ENCODE measurements at places on chromosomes 1 and 21.

- DNase-seq, result peak; percentile 51
These were observed 628.4 kb upstream of the TMPRSS15 start for GRCh38 chr21:19031953-19032352.

- DNase-seq, result no peak
These were observed 51.4 kb downstream of the RHBG start for GRCh38 chr1:156420205-156421061.

- no peak for DNase-seq
These were observed 1.1 kb upstream of the MTMR11 start for GRCh38 chr1:149937759-149938158.

GRCh38 chr21:45436351-45437065, 31.5 kb downstream of the COL18A1 start:
- no peak for DNase-seq

GRCh38 chr1:59027177-59027576, 243.3 kb upstream of the JUN start:
- no peak for DNase-seq

- DNase-seq, result no peak
These were observed 82.5 kb downstream of the TNNI3K start for GRCh38 chr1:74317663-74318062.

GRCh38 chr1:65266476-65266875, 42.9 kb upstream of the DNAJC6 start:
- DNase-seq, result no peak

- peak; percentile 72 for DNase-seq
These were observed 225.7 kb downstream of the KCNH1 start for GRCh38 chr1:210908257-210908656.

- no peak for DNase-seq
These were observed 316.9 kb downstream of the VAV3 start for GRCh38 chr1:107648071-107648470.

GRCh38 chr1:150536836-150537731, 12.1 kb upstream of the ADAMTSL4 start:
- no peak for DNase-seq

DNA sequence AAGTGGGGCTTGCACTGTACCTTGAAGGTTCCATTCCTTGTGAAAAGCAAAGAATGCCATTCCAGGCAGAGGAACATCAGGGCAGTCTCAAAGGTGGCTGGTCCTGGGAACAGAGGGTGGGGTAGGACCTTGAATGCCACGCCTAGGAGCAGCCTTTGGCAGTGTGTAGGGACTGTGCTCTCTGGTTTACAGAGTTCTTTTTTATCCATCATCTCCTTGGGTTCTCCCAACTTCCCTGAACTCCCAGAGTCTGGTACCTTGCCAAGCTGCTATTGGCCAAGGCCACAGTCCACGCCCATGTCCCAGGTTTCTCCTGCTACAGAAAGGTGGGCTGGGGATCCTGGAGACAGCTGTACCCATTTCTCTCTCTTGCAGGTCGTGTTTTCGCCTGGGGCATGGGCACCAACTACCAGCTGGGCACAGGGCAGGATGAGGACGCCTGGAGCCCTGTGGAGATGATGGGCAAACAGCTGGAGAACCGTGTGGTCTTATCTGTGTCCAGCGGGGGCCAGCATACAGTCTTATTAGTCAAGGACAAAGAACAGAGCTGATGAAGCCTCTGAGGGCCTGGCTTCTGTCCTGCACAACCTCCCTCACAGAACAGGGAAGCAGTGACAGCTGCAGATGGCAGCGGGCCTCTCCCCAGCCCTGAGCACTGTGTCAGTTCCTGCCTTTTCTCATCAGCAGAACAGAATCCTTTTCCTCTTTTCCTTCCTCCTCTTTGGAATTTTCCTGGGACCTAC, 15.3 kb upstream of the TRNAU1AP start:
- no peak for DNase-seq

- peak; percentile 82 for DNase-seq
These were observed 41.7 kb upstream of the GPR153 start for GRCh38 chr1:6302568-6302967.

DNA sequence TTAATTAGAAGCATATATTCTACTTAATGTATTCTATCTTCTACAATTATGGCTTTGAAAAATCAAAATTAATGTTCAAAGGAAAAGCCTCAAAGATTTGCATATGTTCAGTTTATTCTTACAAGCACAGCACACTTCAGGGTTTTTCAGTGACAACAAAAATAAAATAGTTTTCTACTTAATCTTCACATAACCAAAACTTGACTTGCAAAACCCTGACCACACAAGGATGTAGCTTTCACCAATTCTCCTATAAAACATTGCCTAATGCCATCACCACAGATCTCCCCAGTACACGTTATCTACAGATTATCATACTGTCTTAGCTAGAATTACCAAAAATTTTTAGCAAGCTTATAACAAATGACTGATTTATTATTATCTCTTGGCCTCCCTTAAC, 23.3 kb downstream of the LPAR3 start:
- DNase-seq, result no peak

DNA sequence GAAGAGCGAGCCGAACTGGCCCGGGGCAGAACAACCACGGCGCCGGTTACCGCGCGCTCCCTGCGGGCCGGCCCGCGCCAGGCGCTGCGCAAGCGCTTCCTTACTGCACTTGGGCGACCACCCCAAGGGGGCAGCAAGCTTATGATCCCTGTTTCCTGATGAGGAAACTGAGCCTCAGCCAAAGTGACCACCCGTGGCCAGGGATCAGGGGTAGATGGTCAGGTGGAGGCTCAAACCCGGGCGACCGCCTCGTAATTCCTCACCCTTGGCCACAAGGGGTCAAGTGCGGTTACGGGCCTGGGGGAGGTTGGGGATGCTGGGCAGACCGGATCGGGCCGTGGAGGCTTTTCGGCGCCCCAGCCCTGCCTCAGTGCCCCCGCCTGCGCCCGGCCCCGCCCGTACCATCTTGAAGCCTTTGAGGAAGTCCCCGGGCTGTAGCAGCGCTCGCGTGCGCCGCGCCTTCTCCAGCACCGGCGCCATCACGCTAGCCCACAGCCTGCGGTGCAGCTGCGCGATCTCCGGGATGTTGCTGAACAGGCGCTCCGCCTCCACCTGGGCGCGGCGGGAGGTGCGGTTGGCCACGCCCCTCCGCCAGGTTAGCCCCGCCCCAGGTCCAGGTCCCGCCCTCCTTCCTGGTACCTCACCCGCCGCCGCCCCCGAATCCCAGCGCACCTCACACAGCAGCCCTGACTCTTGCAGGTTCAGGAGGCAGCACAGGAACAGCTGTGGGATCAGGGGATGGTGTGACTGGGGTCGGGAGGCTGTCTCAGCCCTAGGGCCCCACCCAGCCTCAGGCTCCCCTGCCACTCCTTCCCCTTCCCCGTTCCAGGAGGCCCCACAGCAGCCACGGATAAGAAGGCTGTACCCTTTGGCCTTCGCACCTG, 5.4 kb upstream of the TNFRSF25 start:
- DNase-seq, result no peak

DNA sequence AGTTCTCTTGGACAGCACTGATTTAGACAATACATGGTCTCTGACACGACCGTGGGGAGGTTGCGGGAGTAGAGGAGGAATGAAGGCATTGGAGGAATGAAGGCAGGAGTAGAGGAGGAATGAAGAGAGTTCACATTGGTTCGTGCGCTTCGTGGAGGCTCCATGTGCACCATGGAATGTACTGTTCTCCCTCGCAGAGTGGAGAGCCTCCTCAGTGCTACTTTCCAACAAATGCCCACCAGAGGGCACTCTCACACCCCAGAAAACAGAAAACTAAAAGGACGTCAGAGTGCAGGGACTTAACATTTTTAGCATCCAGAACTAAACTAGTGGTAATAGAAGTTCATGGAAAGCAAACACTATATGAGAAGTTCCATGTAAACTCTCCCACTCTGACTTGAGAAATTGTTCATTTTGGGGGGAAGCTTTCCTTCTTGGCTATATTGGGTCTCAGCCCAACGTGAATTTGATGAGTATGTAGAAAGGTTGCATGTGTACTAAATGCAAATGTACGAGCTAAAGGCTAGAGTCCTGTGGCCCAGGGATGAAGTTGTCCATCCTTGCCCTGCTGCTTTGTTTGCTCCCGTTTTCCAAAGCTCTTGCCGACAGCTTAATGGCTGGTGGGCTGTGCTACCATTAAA, 211.6 kb downstream of the LMX1A start:
- peak; percentile 59 for DNase-seq

DNA sequence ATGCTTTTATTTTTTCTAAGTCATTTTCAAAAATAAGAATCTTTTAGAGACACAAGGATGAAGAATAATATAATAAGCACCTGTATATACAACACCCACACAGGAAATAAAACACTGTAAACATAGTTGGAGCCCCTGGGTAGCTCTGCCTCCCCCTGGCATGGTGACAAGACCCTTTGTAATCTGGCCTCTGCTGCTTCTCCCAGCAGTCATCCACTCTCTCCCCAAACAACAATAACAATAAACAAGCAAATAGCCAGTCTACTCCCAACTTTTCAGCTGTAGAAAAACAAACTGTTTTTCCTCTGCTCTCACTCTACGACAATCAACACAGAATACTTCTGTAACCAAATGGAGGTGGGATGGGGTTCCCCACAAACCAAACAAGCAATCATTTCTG, 110.1 kb downstream of the CSMD2 start:
- no peak for DNase-seq

GRCh38 chr1:218584418-218585155, 239.5 kb downstream of the TGFB2 start:
- DNase-seq, result no peak

GRCh38 chr1:60088620-60089155, 15.1 kb upstream of the C1orf87 start:
- no peak for DNase-seq

GRCh38 chr1:40887652-40888051, 25.5 kb upstream of the CITED4 start:
- DNase-seq, result no peak

DNA sequence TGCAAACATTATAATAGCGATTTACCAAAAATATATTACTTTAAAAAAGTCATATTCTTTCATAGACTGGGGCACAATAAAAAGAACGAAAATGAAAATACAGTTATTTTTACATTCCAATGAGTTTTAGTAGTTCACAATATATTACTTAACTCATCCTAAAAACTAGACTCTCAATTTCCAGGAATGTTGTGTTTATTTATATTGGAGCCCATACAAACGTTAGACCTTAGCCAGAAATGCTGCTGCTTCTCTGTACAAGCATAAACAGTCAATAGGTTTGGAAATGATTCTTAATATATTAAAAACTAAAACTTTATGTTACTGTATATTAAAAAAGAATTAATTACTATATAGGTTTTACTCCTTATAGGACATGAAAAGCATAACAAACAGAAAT, 302.3 kb downstream of the BRINP3 start:
- no peak for DNase-seq

GRCh38 chr1:3292051-3292722, 162.3 kb upstream of the ARHGEF16 start:
- no peak for DNase-seq

GRCh38 chr1:8602471-8603219, 214.8 kb downstream of the RERE start:
- no peak for DNase-seq

GRCh38 chr1:182608845-182609610, 4.8 kb upstream of the RGS16 start:
- DNase-seq, result no peak

- no peak for DNase-seq
These were observed 28.7 kb upstream of the FASLG start for GRCh38 chr1:172630056-172630818.

- DNase-seq, result no peak
These were observed 200.5 kb upstream of the RUNX1 start for GRCh38 chr21:35249636-35250035.

DNA sequence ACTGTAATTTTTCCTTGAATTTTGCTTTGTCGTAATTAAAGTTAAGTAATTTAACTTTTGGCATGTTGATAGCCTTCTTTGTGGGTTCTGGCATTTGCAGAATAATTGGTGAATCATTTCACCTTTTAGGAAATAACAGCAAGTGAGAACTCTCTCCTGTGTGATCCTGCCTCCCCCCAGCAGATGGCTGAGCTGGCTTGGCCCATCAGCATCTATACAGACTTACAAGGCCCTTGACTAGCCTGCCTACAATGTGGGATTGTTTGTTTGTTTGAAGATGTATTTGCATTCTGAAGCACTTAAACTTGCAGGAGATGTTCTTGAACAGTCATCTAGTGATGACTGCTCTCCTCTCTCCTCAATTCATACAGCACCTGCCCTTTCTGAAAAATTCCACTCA, 55.9 kb downstream of the MACO1 start:
- DNase-seq, result peak; percentile 79

- DNase-seq, result no peak
These were observed 2.0 kb downstream of the SLC1A7 start for GRCh38 chr1:53140451-53140850.

Data from cerebellar cortex (tissue), 1 donor.